Stimulated activated CD8-positive, alpha-beta memory T cell treated with anti-CD3 and anti-CD28 coated beads, Interleukin-4, amount 100 ng/mL, for 1 hour (primary cell): ENCODE measurements at places on chromosomes 7 and 10.
A peak's percentile ranks its signal among the peaks of the same experiment; 100 is the strongest.

- DNase-seq: no peak
Observed at GRCh38 chr7:47326808-47327207, 255.1 kb downstream of the TNS3 start.

- no peak for DNase-seq
Observed at GRCh38 chr10:24901686-24902399, 50.6 kb downstream of the PRTFDC1 start.

DNA sequence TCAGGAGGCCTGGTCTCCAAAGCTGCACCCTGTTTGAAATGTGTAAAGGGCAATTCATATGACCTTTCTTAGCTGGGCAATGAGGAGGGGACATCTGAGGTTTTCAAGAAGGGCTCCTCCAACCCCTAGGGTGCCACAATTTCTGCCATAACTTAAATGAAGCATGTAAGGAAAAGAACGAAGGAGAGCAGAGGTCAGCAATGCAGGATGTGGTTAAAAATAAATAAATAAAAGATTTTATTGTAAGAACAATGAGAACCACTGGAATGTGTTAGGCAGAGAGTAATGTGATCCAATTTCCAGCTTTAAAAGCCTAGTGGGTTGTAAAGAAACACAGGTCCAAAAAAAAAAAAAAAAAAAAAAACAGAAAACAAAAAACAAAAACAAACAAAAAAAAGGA lies 673.1 kb downstream of the TNS3 start:
- DNase-seq: no peak

DNA sequence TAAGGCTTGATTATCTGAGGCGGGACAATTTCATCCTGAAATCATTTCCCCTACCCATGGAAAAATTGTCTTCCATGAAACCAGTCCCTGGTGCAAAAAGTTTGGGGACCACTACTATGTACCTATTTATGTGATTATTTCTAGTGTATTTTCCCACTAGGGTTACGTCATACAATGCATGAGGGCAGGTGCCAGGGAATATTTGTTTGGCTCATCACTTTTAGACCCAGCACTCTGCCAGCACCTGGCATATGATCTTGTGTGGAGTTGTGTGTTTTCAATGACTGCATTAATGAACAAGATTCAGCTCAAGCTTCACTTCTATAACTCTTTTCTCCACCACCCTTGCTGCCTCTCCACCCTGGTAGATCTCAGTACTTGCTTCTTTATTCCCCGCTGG lies 73.3 kb upstream of the TNKS2 start:
- no peak for DNase-seq

- no peak for DNase-seq
Observed at GRCh38 chr10:89738551-89739209, 37.3 kb downstream of the KIF20B start.

DNA sequence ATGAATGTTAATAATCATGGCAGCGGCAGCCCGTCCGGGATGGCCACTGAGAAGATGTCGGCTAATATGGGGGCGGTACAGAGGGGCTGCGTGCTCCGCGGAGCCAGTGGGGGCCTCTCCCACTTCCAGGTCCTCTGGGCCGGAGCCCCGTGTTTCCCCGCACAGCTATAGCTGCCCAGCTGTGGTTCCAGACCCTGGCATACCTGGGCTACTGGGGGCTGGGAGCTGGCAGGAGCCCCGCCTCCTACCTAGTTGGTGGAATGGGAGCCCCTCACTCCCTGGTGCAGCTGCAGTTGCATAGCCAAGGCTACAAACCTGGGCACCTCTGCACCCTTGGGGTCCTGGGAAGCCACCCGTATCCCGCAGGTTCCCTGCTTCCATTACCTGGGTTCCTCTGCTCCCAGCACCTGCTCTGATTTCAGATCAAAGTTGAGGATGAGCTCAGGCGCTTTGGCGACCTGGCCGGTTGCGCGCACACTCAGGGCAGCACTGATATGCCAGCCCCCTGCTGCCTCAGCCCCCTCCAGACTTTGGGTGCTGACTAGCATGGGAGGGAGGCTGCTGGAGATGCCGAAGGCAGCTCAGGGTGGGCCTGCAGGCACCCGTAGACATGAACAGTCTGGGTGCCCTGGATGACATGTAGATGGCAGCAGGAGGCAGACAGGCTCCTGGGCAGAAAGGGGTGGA lies 236.5 kb upstream of the SEMA3D start:
- no peak for DNase-seq

- no peak for DNase-seq
Observed at GRCh38 chr10:88526501-88527105, 56.5 kb downstream of the RNLS start.

DNA sequence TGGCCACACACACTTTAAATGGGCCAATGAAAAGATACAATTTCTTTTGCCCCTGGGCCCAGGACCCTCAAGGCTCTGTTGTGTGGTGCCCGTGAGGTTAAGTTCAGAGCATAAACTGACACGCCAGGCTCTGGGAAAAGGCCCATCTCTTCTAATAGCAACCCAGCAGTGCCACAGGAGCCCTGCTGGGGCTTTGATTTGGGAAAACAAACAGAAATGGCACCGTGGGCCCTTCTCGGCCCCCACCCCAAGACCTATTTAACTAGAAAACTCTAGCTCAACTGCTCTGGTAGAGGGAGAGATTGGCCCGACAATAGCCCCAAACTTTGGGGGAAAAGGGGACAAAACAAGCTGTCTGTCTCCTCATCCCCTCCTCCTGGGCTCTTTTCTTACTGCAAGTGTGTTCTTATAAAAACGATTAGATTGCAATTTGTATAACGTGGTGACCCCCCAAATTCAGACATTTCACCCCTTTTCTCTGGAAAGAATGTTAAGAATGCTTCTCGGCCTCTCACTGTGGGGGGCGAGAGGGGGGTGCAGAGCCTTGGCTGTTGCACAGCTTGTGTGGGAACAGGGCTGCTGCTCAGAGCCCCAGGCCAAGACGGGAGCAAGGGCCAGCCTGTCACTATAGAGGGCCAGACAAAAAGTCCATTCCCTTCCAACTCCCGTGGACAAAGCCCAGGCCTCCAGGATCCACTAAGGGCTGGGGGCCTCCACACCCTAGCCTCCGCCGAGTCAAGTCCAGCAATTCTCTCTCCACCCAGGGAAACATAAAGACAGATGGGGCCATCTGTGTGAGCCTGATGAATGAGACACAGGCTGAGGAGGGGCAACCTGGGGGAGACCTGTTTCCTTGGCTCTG lies 26.8 kb downstream of the DPCD start:
- DNase-seq: no peak

GRCh38 chr7:89104748-89105685 lies 309.5 kb upstream of the TEX47 start:
- no peak for DNase-seq

- DNase-seq: no peak
Observed at GRCh38 chr10:61937631-61938351, 36.3 kb downstream of the ARID5B start.

DNA sequence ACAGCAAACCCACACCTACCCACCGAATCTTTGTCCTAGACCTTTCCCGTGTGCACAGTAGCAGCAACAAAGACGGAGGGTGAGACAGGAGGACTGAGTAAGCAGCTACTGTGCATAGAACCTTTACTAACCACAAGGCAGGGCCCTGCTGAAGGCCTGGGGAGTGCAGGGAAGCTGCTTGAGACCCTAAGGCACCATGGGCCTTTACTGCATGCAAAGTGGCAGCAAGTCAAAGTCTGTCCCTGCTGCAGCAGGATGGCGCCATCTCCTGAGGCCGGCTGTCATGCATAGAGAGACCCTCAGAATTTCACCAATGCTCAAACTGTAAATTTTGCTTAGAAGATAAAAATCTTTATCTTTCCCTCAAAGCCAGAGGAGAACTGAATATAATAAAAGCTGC lies 610.5 kb downstream of the ACTR3B start:
- no peak for DNase-seq

- DNase-seq: peak; percentile 28
Observed at GRCh38 chr10:14601872-14602725, 172.6 kb downstream of the FAM107B start.

- DNase-seq: no peak
Observed at GRCh38 chr7:15178065-15178464, 275.5 kb upstream of the DGKB start.

DNA sequence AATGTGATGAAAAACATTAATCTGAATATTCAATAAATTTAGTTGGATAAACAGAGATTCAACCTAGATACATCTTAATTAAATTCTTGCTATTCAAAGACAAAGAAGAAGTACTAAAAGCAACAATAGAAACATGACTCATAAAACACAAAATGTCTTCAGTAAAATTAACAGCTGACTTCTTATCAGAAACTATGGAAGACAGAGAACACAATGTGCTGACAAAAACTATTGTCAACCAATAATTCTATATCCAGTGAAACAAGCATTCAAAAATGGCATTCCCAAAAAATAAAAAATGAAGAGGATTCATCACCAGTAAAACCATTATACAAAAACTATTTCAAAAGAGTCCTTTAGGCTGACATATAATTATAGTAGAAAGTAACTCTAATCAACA lies 400.5 kb upstream of the SORCS1 start:
- no peak for DNase-seq

GRCh38 chr10:61910894-61911293 lies 9.4 kb downstream of the ARID5B start:
- DNase-seq: no peak

DNA sequence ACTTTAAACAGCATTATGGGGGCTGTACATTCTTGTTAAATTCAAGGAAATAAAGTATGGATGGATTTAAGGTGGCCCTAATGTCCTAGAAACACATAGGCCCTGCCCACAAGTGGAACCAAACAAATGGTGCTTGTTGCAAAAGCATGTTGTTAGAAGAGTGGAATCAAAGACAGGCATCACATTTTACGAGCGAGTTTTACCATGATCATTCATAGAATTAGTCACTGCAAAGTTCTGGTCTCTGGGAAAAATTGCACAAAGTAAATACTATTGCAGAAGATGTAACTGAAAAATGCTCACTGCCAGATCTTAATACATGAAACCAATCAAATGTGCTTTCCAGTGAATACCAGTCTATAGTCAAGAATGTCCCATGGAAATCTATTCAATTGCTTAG lies 677.1 kb downstream of the PARD3 start:
- DNase-seq: no peak

DNA sequence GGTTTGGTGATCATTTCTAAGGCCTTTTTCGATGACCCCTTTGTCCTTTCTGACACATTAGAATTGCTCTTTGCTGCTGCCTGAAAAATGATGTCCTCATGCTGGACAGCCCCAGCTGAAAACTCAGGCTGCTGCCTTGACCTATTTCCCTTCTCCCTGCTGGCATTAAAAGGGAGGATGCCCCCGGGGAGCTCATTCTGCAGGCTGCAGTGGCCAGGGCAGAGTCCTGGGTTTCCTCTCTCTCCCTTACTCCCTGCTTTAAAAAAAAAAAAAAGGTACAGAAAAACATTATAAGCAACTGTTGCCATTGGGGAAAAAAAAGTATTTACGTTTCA lies 35.4 kb downstream of the LRRC4 start:
- no peak for DNase-seq

GRCh38 chr10:22705527-22705926 lies 8.9 kb downstream of the PIP4K2A start:
- no peak for DNase-seq

DNA sequence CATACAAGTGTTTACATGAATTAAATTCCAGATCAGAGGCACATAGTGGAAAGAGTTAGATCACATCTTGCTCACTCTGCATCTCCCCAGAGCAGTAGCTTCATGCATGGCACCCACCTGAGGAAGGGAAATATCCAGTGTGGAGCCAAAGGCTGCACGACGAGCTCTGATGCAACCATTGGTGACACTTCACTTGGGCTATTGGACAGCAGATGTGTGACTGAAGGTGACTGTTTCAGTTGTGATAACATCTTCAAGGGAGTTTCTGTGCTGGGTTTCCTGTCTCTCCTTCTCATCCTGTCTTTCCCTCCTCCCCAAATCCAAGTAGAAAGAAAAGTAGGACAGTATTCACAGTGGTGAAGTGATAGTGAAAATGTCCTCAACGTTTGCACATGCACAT lies 115.0 kb downstream of the TAF3 start:
- no peak for DNase-seq

GRCh38 chr10:624605-625332 lies 64.7 kb downstream of the DIP2C start:
- no peak for DNase-seq

GRCh38 chr7:29408841-29409243 lies 154.8 kb upstream of the PRR15 start:
- DNase-seq: peak; percentile 11

DNA sequence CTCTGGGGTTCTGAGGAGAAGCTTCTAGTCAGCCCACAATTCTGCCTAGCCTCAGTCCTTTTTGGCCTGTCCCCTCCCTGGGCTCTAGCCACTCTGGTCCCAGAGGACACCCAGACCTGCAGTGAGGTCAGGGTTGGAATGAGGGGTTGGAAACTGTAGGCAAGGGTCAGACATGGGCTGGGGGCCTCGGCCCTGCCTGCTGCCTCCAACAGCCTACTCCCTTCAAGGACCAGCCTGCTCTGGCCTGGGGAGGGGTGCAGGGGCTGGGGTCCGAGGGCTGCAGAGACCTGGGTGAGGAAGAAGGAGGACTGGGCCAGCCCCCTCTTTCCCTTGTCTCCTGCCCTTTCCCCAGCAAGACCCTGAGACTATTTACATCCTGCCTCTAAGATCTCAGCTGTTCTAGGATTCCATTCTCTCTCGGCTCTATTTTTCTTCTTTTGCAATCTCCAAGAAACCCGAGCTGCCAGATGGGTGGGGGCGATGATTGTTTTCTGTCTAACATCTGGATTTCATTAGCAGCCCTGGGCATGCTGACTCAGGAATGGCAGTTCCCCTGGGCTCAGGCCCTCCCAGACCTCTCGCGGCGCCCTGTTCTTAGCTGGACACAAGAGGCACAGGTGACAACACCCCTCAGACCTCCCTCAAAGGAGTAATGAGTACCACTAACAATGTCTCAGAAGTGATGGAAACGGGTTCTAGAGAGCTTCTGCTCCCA lies 23.1 kb downstream of the ZCCHC24 start:
- no peak for DNase-seq

DNA sequence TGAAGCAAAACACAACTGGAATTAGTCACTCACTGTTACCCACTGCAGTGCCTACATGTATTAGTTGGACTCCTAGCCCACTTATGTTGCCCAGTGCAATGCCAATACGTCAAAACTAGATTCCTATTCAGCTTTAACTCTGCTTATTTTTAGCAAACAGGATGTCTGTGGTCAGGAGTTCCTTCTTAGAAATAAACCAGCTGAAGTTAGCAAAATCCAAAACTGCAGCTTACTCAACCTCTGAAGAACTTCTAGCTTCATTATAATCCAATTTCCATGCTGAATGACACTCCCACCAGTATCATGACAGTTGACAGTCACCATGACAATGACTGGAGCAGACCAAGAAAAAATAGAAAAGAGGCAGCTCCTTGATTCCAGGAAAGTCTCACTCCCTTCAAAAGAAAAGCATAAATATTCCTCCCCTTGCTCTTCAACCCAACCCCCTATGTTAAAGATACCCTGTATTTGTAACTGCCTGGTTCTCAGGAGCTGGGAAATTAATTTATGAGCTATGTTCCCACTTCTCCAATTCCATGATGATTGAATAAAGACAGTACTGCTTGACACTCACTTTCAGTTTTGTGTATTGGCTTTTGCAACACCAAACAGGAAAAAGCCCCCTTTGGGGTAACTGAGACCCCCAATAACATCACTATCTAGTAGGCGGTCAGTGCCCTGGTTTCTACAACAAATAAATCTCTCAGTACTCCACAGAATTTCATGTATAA lies 327.4 kb downstream of the SORCS1 start:
- DNase-seq: no peak

GRCh38 chr10:51030480-51030879 lies 43.8 kb upstream of the PRKG1 start:
- DNase-seq: no peak
